Colonic mucosa (tissue), 4 donors: ENCODE measurements at places on chromosomes 7 and 10. TPM values are rescaled to one million over a fixed set of nuclear protein-coding genes. Genes with fewer than 3 reads are reported as not detected.

The PAPSS2 gene
- 279 TPM for total RNA-seq

The TNRC18 gene
- total RNA-seq: 90.9 TPM

The GPRIN2 gene
- 32.3 TPM for total RNA-seq

The OR2A1 gene
- not detected for total RNA-seq

The GNGT1 gene
- total RNA-seq: not detected

The CFAP70 gene
- total RNA-seq: 0.64 TPM

The ZYX gene
- 54.9 TPM for total RNA-seq

The C10orf67 gene
- total RNA-seq: not detected

The MCM10 gene
- total RNA-seq: 2.4 TPM

The OR6B1 gene
- total RNA-seq: not detected

The CFAP43 gene
- total RNA-seq: 0.49 TPM

The CRTAC1 gene
- total RNA-seq: 1.4 TPM

The CLEC2L gene
- not detected for total RNA-seq

The PNLIPRP2 gene
- total RNA-seq: 9.1 TPM

The C10orf53 gene
- not detected for total RNA-seq

The FASTK gene
- total RNA-seq: 149 TPM

The CALHM2 gene
- 3.5 TPM for total RNA-seq

DNA sequence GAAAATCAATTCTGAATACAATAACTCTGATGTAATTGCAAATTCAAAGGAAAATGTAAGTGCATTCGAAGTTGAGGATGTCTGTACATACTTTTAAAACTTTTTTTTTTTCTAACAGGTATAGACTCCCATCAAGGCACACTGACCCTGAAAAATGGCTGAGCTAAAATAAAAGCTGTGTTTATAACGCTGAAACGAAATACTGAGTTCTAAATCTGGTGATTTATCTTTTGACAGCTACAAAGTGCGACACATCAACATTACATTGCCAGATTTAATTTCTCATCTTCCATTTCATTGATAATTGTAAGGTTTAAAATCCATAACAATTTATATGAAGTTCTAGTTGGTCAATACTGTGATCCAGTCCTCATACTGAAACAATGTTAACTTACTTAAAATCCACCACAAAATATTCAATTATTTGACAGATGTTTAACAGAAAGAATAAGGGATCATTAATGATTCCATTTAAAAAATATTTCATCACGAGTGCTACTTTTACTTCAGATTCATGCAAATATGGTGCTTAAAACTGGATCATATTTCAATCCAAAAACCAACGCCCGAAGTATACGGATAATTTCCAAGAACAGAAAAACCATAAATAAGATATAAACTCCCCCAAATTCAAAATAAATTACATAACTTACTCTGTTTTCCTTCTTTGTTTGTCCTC, 1.4 kb downstream of the RAB11FIP2 start:
- peaks cover 4% of the 10 kb centered on the region for H3K4me1 ChIP-seq
- peak overlapping the region; percentile 79 for H3K27ac ChIP-seq
- no peaks in the 10 kb centered on the region for H3K36me3 ChIP-seq
- DNase-seq: no peak
- no peaks in the 10 kb centered on the region for H3K27me3 ChIP-seq

GRCh38 chr10:44478876-44479705, 94.2 kb upstream of the CXCL12 start:
- DNase-seq: no peak
- no peaks in the 10 kb centered on the region for H3K4me1 ChIP-seq
- H3K36me3 ChIP-seq: no peaks in the 10 kb centered on the region
- H3K27me3 ChIP-seq: no peaks in the 10 kb centered on the region

- no peaks in the 10 kb centered on the region for H3K27me3 ChIP-seq
- no peaks in the 10 kb centered on the region for H3K4me1 ChIP-seq
- no peak for DNase-seq
- no peak overlapping the region for H3K4me3 ChIP-seq
- H3K36me3 ChIP-seq: no peaks in the 10 kb centered on the region
- no peak overlapping the region for H3K27ac ChIP-seq
Measured at GRCh38 chr10:83248106-83248631, 891.1 kb upstream of the GHITM start.

- H3K27me3 ChIP-seq: no peaks in the 10 kb centered on the region
- no peak overlapping the region for H3K4me3 ChIP-seq
- H3K27ac ChIP-seq: no peak overlapping the region
- peaks cover 7% of the 10 kb centered on the region for H3K4me1 ChIP-seq
- H3K36me3 ChIP-seq: no peaks in the 10 kb centered on the region
Measured at GRCh38 chr10:61985715-61986114, 84.2 kb downstream of the ARID5B start.

DNA sequence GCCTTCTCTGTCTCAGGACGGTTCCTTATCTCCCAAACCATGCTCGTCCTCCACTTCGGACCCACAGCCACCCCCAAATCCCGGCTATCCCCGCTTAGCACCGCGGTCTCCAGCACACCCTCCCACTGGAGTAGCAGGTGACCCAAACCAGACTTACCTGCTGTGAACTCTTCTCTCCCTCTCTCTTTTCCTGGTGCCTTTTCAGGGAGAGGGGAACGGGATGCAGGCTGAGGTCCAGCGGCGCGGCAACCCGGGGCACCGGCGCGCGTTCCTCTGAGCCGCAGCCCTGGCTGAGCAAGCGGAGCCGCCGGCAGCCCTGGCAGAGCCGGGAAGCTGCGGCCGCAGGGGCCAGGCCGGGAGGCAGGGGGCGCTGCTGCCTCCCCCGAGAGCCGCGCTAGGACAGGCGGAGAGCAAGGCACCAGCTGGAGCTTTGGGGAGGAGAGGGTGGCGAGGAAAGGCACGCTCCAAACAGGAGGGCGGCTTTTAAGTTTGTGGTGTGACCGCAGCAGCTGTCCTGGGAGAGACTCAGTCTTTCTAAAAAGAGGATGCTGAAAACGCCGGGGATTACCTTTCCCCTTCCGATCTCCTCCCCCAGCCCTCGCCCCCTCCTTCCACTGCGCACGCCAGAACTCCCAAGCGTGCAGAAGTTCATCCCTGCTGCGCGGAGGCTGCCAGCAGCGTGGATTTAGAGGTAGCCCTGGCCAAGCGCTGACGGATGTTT, at the start of gene SEMA3D:
Gene SEMA3D, minus strand, starts transcription at position 536 of the 721 bp plus-strand sequence. CDS start 65,165 bp downstream, outside the sequence.
- H3K27ac ChIP-seq: peak within 1 kb of the TSS; percentile 12
- peaks cover 21% of the 10 kb centered on the region for H3K27me3 ChIP-seq

DNA sequence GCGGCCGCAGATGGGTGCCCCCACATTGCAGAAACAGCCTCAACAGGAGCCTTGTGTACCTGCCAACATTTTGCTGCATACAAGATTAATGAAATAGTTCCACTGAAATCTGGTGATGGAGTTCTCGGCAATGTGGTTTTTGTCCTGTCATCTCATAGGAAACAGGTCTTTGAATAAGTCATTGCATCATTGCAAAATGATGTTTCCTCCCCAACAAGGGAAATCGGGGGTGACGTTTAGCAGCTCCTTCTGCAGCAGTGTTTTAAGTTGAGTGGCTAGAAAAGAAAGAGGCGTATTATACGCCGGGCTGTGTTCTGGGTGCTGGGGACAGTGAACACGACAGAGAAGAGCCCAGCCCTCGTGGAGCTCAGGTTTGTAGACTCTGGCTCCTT, 177.0 kb downstream of the PRKAG2 start:
- no peaks in the 10 kb centered on the region for H3K36me3 ChIP-seq
- H3K27me3 ChIP-seq: no peaks in the 10 kb centered on the region
- H3K4me1 ChIP-seq: peaks cover 5% of the 10 kb centered on the region
- H3K27ac ChIP-seq: no peak overlapping the region

DNA sequence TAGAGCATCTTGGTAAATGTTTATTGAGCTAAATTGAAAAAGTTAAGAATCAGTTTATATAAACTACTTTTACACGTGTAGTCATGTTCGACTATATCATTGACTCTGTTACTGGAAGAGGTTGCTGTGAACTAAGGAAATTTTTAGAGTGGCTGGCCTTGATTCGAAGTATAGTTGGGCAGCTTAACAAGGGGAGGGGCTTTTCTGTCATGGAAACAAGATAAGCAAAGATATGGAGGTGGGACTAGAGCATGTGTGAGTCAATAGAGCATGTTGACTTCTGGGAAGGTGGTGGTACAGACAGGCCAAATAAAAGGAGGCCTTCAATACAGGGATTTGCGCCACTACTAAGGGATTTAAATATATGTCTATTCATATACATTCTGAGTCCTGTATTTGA, 7.6 kb downstream of the ATP5F1C start:
- H3K27ac ChIP-seq: no peak overlapping the region
- H3K4me1 ChIP-seq: peaks cover 13% of the 10 kb centered on the region
- H3K27me3 ChIP-seq: no peaks in the 10 kb centered on the region
- no peak overlapping the region for H3K4me3 ChIP-seq
- no peak for DNase-seq

GRCh38 chr10:104563548-104563947, 77.5 kb upstream of the SORCS3 start:
- H3K4me1 ChIP-seq: no peaks in the 10 kb centered on the region
- no peak for DNase-seq
- no peak overlapping the region for H3K27ac ChIP-seq
- H3K4me3 ChIP-seq: no peak overlapping the region

DNA sequence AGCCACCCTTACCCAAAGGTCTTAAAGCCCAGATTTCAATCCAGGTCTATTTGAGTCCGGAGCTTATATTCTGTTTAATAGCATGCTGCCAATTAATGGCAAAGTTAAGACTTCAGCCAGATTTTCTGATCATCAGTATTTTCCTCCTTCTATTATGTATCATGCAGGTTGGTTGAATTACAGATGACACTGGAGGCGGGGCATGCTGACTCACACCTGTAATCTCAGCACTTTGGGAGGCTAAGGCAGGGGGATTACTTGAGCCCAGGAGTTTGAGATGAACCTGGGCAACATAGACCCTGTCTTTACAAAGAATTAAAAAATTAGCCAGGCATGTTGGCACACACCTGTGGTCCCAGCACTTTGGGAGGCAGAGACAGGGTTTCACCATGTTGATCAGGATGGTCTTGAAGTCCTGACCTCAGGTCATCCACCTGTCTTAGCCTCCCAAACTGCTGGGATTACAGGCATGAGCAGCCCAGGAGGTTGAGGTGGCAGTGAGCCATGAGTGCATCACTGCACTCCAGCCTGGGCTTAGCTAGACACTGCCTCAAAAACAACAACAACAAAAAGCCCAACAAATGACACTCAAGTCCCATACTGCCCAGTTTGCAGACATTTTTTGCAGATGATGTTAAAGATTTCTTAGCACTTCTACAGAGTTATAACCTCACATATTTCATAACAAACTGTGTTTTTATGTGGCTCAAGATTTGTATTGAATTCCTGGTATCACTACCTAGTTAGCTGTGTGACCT, 62.5 kb downstream of the MCU start:
- no peak for DNase-seq
- H3K36me3 ChIP-seq: no peaks in the 10 kb centered on the region
- H3K4me3 ChIP-seq: no peak overlapping the region
- no peaks in the 10 kb centered on the region for H3K4me1 ChIP-seq
- no peaks in the 10 kb centered on the region for H3K27me3 ChIP-seq

- H3K4me1 ChIP-seq: no peaks in the 10 kb centered on the region
- H3K27ac ChIP-seq: no peak overlapping the region
- no peaks in the 10 kb centered on the region for H3K36me3 ChIP-seq
- no peaks in the 10 kb centered on the region for H3K27me3 ChIP-seq
- no peak for DNase-seq
Measured at GRCh38 chr7:99953649-99954048, 22.2 kb downstream of the AZGP1 start.

- no peak overlapping the region for H3K27ac ChIP-seq
- no peaks in the 10 kb centered on the region for H3K36me3 ChIP-seq
- peak overlapping the region; percentile 15 for H3K4me3 ChIP-seq
- no peaks in the 10 kb centered on the region for H3K27me3 ChIP-seq
- DNase-seq: peak; percentile 51
Measured at GRCh38 chr10:93995598-93996271, 2.0 kb downstream of the PLCE1 start.

GRCh38 chr7:118745927-118746326, 521.4 kb downstream of the ANKRD7 start:
- no peaks in the 10 kb centered on the region for H3K4me1 ChIP-seq
- no peak overlapping the region for H3K27ac ChIP-seq
- H3K4me3 ChIP-seq: no peak overlapping the region
- no peaks in the 10 kb centered on the region for H3K27me3 ChIP-seq
- DNase-seq: no peak

GRCh38 chr10:92692697-92693533, 3.2 kb downstream of the HHEX start:
- no peaks in the 10 kb centered on the region for H3K36me3 ChIP-seq
- no peak for DNase-seq
- H3K4me1 ChIP-seq: no peaks in the 10 kb centered on the region

GRCh38 chr10:80769700-80770160, 232.0 kb downstream of the SH2D4B start:
- no peak for DNase-seq
- H3K27ac ChIP-seq: no peak overlapping the region
- no peaks in the 10 kb centered on the region for H3K36me3 ChIP-seq
- no peaks in the 10 kb centered on the region for H3K27me3 ChIP-seq
- no peaks in the 10 kb centered on the region for H3K4me1 ChIP-seq

- no peaks in the 10 kb centered on the region for H3K27me3 ChIP-seq
- H3K36me3 ChIP-seq: no peaks in the 10 kb centered on the region
- H3K27ac ChIP-seq: no peak overlapping the region
- no peak overlapping the region for H3K4me3 ChIP-seq
- H3K4me1 ChIP-seq: no peaks in the 10 kb centered on the region
- DNase-seq: no peak
Measured at GRCh38 chr10:97612386-97612785, 20.9 kb downstream of the MORN4 start.

GRCh38 chr7:26626156-26626555, 238.2 kb downstream of the SKAP2 start:
- no peak for DNase-seq
- H3K27me3 ChIP-seq: no peaks in the 10 kb centered on the region
- H3K36me3 ChIP-seq: no peaks in the 10 kb centered on the region
- no peak overlapping the region for H3K27ac ChIP-seq
- H3K4me1 ChIP-seq: no peaks in the 10 kb centered on the region

GRCh38 chr10:96642973-96643372, 56.2 kb upstream of the TM9SF3 start:
- H3K4me3 ChIP-seq: no peak overlapping the region

DNA sequence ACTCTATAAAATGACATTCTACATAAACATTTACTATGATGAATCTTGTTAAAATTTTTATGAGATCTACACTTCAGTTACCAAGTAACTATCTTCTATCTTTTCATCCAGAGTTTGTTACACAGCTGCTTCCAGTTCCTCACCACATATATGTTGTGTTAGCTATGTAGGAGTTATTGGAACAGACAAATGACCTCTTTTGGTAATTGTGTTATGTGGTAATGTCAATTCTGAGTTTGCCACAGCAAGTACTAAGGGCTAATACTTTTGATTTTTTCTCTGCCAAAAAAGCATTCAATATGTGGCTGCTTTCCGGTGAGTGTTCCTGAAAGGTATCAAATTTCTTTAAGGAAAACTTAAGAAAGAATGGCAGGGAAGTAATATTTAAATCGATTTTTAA, 573.9 kb upstream of the PCDH15 start:
- DNase-seq: no peak
- H3K4me1 ChIP-seq: no peaks in the 10 kb centered on the region
- no peaks in the 10 kb centered on the region for H3K36me3 ChIP-seq
- H3K4me3 ChIP-seq: no peak overlapping the region
- no peaks in the 10 kb centered on the region for H3K27me3 ChIP-seq
- H3K27ac ChIP-seq: no peak overlapping the region

DNA sequence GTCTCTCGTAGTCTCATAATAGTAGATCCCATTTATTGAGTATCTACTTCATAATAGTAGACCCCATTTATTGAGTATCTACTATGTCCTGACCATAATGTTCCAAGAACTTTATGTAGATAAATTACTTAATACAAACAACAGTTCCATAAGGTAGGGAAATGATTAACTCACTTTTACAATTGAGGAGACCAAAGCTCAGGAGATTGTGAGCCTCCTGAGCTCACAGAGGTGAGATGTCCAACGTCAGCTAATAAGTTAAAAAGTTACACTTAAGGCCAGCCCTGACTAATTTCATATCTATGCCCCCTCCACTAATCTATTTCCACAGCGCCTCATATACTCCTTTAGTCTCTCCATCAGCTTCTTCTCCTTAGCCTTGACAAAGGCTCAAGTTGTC, 17.5 kb upstream of the GGCT start:
- no peaks in the 10 kb centered on the region for H3K36me3 ChIP-seq
- H3K27me3 ChIP-seq: no peaks in the 10 kb centered on the region
- no peak overlapping the region for H3K4me3 ChIP-seq
